ENCODE measurements at places on chromosomes 2 and 18.
A peak's percentile ranks its signal among the peaks of the same experiment; 100 is the strongest.

DNA sequence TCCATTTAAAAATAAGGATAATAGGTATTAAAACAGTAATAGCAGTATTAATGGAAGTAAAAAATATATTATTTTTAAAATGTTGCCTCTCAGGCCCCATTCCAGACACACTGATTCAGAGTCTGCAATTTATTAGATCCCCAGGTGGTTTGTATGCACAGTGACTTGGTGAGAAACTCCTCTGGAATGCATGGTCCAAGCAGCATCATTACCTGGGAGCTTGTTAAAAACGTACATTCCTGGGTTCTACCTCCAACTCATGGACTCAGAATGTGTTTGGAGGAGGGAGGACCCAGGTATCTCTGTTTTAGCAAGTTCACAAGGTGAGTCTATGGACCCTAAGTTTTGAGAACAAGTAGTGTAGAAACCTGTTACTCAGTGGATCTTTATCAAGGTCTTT is 95.6 kb downstream of the ITGA4 start:
- DNase-seq, result peak; percentile 49

DNA sequence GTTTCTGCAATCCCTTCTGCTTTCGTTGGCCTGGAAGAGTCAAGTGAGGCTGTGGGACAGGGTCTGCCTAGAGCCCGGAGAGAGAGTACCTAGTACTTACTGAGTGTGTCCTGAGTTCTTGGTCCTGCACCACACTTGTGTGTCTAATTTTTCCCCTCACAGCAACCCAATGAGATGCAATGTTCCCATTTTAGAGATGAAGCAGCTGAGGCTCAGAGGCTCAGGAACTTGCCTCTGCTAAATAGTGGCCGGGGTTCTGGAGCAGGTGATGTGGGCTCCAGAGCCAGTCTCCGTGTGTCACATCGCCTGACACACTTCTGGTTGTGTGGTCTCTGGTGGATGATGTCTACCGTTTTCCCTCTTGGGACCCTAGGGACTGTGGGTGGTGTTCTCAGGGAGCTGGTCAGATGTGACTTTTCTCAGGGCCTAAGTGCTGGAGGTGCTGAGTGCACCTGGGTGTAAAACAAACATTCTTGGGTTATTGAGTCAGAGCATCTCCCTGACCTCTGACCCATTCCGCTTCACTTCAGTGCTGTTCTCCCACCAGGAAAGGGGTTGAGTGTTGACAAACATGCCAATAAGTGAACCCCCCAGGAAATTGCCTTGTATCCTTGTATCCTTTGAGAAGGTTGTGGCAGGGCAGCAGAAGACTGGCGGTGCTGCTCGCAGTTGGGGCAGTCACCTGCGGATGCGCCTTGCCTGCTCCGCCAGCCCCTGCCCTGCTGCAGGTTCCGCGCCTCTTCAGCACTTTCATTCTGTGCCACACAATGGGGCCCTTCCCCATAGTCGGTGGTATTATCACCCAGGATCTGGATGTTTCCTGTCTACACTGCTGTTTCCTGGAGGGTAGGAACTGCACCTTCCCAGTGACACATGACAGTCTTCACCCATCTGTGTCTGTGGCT is 32.1 kb downstream of the HK2 start:
- DNase-seq, result no peak

GRCh38 chr2:159072795-159073194 is 104.4 kb downstream of the TANC1 start:
- DNase-seq, result peak; percentile 71

DNA sequence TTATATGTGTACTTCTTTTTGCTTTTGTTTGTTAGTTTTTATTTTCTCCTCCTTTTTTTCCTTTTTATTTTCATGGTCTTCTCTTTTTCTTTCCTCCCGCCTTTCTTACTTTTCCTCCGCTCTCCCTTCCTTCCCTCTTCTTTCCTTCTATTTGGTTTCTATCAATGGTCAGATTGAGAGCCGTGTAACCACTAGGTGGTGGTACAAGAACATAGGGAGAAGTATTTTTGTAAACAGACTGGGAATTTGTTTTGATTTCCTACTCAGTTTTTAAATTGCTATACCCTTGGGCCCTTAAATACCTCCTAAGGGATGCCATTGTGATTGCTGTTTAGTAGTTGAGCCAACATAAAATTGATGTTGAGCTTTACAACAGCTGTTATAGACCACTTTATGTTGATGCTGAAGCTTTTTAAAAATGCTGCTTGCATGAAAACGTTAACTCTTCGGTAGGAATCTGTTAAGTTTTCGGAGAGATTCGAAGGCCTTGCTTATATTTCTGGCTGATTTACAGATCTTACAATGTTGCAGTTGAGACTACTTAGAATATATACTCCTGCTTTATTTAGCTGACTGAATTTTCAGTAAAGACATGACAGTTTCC is 124.2 kb downstream of the UBE2E3 start:
- DNase-seq, result peak; percentile 79

DNA sequence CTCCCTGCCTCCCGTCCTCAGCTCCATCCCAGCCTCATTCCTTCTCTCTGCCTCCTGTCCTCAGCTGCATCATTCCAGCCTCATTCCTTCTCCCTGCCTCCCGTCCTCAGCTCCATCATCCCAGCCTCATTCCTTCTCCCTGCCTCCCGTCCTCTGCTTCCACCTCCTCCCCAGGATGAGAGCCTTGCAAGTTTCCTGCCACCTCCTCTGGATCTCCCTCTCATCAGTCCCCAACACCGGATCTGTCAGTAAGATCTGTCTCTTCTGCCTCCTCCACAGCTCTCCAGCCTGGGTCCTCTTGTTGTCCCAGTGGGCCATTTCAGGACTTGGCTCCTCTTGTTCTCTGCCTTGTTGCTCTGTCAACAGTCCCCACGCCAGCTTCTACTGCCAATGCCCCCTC is 130.9 kb downstream of the NDUFA10 start:
- no peak for DNase-seq

DNA sequence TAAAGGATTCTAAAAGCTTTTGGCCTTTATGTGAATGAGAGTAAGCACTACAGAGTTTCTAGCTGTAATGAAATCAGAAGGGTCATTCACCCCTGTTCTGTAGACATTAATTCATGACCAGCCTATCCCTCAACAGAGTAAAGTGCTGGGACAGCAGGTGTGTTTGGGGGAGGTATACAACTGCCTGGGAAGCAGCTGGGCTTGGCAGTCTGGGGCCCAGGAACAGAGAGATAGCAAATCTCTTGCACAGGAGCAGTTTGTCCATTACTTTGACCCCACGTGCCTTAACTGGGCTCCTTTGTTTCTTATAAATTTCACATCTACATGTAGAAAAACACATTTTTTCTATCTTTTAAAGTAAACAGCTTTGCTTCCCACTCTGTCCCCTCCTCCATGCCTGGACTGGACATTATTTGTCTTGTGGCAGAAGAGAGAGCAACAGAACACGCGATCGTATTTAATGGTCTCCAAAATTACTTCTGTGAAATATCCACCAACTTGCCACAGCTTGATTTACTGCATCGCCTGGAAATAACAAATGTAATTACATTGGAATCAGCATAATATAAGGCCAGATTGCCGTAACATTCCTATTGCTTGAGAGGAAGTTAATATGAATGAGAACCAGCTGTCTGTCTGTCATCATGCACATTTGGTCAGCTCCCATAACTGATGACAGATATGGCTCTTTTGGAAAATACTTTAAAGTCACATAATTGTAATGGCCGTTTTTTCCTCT is 263.8 kb downstream of the RBM43 start:
- peak; percentile 69 for DNase-seq

- DNase-seq, result no peak
Observed at GRCh38 chr18:48752928-48753327, 197.8 kb downstream of the SMAD7 start.

- peak; percentile 67 for DNase-seq
Observed at GRCh38 chr2:62461707-62462106, 44.3 kb downstream of the TMEM17 start.

DNA sequence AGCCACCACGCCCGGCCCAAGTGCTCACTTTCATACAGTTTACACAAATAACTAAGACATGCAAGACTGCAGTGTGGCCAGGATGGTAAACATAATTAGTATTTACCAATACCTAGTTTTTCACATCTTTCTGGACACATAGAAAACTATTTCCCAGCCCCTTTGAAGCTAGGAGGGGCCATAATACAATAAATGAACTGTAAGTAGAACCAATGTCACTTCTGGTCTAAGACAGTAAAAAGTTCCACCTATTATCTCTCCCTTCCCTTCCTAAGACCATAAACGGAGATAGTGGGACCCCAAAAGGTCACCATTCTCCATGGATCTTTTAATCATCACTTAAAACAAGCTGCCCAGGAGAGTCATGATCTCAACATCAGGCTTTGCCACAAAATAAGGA is 51.0 kb downstream of the NBAS start:
- DNase-seq, result no peak

GRCh38 chr2:109129921-109130722 is 1.1 kb downstream of the SH3RF3 start:
- DNase-seq, result peak; percentile 29

DNA sequence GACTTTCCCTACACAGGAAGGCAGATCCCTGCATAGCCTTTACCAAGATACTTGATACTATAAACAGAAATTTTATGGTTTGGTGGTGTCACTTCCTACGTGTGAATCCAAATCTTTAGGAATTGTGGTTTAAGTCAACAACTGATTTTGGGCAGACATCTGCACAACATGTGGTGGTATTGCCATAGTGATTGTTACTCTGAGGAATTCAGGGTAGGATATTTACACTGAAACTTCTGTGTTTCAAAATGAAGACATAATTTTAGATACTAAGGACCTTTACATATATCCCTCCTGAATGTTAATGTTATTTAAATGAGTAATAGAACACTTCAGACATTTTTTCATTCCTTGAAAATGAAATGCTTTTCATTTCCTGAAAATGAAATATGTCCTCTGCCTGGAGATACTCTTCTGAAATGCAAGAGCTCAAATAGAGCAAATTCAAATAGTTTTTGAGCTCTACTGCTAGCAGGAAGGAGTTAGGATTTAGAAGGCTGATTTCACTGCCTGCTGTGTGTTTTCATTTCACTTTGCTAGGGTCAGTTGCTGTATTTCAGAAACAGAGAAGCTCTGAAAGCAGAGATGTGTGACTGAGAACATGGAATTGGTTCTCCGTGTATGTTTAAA is 77.2 kb downstream of the MDH1 start:
- DNase-seq, result peak; percentile 88

DNA sequence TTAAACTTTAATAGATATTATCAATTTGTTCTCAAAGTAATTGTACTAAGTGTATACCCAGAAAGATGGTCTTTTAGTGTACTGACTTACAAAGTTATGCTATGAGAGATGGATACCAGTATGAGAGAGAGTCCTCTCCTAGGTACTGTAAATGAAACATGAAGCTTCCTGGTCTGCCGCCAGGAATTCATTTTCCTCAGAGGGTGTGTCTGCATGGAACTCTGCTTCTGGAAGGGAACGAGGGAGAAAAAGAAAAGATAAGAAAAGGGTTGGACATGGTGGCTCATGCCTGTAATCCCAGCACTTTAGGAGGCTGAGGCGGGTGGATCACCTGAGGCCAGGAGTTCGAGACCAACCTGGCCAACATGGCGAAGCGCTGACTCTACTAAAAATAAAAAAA is 2.2 kb upstream of the SSB start:
- DNase-seq, result no peak

DNA sequence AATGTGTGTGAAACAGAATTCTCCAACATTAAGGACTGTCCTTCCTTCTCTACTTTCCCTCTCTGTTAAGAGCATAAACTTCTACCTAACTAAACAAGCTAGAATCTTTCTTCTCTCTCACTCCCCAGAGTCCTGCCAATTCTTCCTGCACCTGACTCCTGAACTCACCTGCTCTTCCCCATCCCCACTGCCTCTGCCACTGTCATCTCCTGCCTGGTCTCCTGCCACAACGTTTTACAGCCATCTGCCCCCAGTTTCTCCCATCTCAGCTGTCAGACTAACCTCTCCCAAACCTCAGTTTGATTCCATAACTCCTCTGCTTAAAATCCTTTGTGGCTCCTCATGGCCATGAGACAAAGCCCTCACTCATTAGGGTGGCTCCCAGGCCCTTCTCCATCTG is 288.3 kb upstream of the FBXO11 start:
- no peak for DNase-seq

GRCh38 chr2:64080179-64080578 is 61.0 kb upstream of the VPS54 start:
- no peak for DNase-seq

DNA sequence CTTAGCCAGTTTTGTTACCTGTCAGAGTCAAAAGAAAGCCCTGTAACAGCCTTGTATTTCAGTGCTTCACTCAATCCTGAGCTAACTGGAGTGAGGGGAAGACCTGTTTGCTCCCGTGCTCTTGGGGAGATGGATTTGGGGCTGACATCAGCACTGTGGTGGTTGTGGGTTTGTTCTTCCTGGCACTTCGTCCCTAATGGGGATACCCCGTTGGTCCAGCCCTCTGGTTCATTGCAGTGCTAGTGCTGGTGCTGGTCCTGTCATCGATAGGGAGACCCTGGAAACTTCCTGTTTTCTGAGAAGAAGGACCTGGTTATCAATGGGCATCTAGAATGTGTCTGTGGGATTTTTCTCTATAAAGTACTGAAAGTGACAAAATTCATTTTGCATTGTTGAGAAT is 205.4 kb downstream of the ZNF407 start:
- DNase-seq, result no peak
